ENCODE measurements at places on chromosomes 16 and 17.
A peak's percentile ranks its signal among the peaks of the same experiment; 100 is the strongest.

DNA sequence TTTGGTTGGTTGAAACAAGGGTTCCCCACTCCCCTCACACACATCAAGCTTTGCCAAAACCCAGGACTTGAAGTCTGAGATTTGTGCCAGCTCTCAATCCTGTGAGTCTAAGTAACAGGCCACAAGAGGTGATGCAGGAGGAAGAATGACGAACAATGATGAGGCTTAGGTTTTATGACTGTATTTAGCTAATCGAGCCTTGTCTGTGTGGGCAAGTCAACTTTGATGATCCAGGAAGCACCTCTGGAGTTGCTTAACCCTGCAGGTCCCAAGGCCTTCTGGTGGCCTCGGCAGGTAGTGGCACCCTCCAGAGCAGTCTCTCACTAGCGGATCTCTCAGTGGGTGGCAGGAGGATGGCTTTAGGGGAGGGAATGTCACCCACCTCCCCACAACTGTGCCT lies 28.7 kb downstream of the CDK5RAP3 start:
- DNase-seq = no peak

DNA sequence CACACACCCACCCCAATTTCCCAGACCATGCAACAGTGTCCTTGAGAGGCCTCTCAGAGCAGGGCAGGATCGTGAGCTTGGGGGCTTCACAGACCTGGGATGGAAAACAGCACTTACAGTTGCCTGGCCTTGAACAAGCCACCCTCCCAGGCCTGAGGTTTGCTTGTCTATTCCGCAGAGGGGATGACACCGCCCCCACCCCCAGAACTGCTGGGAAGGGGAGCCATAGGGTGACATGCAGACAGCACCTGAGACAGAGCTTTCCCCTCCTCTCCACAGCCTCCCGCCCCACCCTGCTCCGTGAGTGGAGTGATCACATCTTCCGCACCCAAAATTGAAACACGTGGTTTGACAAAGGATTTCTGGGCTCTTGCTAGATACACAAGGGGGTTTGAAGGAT lies 131.5 kb upstream of the TNRC6C start:
- DNase-seq = no peak

DNA sequence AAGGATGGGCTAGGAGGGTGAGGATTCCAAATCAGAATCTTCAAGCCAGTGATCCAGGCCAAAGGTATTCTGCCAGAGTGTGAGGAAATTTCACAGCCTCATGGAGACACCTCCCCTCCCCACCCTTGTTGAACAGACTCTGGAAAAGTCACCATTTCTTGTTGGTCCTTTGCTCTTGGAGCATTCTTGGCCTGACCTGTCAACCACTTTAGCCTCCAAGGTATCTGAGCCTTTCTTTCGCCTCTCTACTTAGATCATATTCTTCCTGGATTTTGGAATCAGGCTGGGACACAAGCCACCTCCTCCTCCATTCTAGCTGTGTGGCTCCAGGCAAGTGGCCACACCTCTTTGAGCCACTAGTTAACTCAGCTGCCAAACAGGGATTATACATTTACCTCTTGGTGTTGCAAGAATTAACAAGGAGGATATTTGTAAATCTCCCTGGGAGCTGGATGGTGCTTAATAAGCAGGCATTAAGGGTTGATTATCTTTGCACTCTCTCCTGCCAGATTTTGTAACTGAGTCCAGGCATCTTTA lies 193.5 kb downstream of the WWOX start:
- no peak for DNase-seq

- no peak for DNase-seq
Observed at GRCh38 chr17:45719335-45720071, 64.6 kb upstream of the CRHR1 start.

GRCh38 chr17:12256380-12256995 lies 235.8 kb downstream of the MAP2K4 start:
- DNase-seq = no peak

DNA sequence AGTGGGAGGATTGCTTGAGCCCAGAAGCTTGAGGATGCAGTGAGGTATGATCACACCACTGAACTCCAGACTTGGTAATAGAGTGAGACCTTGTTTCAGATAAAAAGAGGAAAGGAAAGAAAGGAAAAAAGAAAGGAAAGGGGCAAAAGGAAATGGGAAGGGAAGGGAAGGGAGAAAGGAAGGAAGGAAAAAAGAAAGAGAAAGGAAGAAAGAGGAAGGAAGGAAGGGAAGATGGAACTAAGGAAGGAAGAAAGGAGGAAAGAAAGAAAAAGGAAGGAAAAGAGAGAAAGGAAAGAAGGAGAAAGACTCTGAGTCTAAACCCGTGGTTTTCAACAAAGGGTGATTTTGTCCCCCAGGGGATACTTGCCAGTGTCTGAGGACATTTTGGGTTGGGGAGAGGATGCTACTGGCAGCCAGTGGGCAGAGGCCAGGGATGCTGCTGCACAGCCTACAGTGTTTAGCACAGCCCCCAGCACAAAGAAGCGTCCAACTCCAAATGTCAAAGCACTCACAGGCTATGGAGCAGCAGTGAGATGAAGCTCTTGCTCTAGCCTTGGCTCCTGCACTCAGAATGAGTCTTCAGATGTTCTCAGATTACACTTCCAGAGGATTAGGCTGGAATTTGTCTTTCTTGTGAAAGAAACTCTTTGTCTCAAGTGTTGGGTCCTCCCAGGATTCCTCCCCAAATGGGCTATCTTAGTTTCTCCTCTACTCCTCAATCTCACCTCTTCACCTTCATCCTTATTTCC lies 64.2 kb downstream of the BMERB1 start:
- no peak for DNase-seq

DNA sequence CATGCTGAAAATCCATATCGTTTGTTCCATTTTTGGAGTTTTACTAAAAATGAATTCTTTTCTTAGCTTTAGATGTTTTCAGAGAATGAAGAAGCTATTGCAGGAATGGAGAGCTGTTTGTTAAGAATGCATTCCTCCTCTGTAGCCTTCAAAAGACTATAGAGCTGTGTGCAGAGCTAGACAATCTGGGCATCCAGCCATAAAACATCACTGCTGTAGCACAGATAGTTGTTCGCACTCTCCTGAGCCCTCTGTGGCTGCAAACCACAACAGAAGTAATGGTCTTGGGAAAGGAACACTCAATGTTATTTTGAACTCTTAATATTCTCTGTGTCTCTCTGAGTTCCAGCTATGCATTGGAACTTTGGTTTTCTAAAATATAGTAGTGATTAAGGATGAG lies 4.9 kb downstream of the TNRC6C start:
- peak; percentile 64 for DNase-seq

DNA sequence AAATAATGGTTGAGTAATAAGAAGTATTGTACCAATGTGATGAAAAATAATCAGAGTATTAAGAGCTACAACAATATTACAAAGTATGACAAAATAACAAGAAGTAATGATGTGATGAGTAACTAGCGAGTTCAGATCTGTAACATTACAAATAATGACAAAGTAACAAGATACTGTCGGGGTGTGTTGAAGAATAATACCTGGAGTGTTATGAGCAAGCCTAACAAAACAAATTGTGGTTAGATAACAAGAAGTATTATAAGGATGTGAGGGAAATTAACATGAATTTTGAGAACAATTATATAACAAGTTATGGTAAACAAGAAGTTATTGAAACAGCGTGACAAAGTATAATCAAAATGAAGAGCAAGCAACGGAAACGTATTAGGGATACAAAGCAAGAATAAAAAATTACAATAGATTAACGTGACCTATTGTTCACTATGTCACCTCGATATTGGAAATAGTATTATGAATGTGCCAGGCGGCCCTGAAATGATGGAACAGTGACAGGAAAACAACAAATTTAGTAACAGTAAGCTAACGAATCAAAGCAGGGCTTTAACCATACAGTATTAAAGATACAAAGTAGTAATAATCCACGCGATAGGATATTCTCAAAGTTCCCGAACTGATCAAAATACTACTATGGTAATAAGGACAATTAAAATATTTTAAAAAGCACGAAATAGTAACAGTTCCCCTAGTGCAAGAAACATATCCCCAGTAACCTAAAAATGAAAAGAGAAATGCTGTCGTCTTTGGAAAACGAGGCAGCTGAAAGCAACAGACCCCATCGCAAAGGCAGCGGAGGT lies 1.6 kb downstream of the TBX4 start:
- no peak for DNase-seq

- no peak for DNase-seq
Observed at GRCh38 chr16:48946686-48947370, 334.8 kb downstream of the CBLN1 start.

DNA sequence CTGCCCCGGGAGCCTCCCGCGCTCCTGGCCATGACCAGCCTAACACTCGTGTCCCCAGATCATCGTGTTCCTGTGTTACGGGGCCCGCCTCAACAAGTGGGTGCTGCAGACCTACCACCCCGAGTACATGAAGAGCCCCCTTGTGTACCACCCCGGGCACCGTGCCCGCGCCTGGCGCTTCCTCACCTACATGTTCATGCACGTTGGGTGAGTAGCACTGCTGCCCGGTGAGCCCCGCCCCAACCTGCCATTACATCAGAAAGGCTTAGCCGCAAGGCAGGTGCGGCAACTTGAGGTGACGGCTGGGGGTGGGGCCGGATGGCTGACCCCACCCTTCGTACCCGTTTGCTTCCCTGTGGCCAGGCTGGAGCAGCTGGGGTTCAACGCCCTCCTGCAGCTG lies 1.4 kb downstream of the RHBDL1 start:
- DNase-seq = peak; percentile 37

- no peak for DNase-seq
Observed at GRCh38 chr17:37176723-37177122, 199.1 kb upstream of the C17orf78 start.

- DNase-seq = no peak
Observed at GRCh38 chr17:13776027-13776551, 174.4 kb upstream of the HS3ST3A1 start.

GRCh38 chr16:2473999-2474876 lies 689 bp upstream of the TBC1D24 start:
- peak; percentile 48 for DNase-seq

DNA sequence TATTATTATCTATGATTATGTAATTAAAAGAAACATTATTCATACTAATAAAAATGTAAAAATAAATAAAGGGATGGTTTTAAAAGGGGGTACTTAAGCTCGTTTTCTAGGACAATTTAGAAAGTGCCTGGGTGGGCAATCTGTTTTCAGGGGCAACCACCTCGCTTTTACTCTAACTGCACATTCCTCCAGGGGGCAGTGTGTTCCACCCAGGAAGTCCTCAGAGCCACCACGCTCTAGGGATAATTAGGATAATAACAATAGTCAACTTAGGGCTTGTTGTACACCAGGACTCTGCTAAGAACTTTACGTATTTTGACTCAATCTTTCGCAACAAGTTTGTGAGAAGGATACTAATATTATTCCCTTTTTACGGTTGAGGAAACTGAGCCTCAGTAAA lies 396.7 kb upstream of the MAF start:
- no peak for DNase-seq

DNA sequence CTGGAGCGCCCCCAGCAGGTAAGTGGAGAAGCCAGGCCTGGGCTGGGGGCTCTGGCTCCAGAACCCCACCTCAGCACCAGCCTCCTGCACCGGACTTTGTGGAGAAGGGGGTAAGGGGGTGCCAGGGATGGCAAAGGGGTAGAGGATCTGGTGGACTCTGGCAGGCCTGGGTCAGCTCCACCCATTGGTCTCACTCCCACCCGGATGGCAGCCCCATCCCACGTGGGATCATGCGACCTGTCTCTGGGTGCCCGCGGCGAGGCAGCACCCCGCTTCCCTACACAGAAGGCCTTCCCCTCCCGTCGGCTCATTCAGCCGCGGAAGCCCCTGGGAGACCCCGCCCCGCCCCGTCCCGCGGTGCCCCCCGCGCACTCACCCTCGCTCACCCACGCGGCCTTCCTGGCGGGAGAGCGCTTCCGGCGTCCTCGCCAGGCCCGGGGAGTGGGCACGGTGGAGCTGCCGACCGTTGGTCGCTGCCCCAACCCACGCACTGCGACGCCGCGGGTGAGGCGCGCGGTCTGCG lies 498 bp upstream of the PLEKHG4 start:
- DNase-seq = peak; percentile 32

DNA sequence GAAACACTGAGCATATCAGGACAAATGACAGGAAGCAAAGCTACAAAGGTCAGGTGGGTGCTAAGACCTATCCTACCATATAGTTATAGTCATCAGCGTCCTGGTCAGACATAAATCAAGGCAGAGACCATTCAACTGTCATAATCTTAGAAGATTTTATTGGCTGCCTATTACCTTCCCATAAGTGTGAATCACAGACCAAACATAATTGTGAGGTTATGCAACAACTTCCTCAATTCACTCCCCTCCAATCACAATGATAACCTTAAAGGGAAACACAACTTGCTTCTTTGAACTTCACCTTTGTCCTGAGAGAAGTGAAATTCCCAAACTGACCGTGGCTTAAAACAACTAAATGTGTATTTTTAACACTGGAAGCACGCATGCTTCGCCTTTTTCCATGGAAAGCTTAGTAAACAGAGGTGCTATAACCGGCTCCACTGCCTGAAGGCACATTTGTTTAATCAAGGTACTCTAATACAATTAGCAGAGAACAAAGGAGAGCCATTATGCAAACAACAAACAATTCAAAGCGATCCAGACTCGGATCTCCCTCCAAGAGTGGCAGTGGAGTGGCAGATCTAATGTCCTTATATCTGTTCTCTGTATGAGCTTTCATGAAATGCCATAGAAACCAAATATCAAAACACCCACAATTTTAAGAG lies 84.9 kb downstream of the TMEM114 start:
- no peak for DNase-seq

DNA sequence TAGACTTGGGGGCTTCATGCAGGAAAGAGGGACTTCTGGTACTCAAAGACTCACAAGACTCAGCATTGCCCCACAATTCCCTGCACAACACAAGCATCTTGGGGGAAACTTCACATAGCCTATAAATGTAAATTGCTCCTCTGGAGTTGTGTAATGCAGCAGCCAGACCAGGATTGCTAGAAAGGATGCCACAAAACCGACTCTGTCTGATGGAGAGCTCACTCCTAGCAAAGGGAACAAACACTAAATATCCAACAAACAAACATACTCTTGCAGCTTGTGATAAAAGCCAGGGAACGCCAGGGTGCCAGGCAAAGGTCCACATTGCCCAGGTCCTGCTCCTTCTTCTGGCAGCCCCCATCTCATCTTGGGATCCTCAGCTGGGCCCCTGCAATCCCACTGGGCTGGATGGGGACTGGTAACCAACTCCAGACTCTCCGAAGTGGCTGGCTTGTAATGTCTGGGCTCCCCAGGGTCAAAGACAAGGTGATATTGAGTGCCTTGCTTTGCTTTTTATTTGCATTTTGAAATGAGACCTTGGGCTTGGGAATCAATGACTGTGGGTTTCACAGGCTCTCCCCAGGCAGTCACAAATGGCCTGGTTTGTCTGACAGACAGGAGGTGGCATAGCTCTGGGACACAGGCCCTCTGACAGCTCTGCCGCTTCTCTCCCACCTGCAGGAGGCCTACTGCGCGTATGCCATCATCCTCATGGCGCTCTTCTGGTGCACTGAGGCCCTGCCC lies 15.3 kb downstream of the SLC13A2 start:
- DNase-seq = no peak

Measured in CD4-positive, alpha-beta T cell treated with Interleukin-4 for 4 hours (primary cell).